NCI-H460 (cell line): ENCODE measurements at places on chromosomes 3 and 15. TPM values are rescaled to one million over a fixed set of nuclear protein-coding genes. Genes with fewer than 3 reads are reported as not detected.

GRCh38 chr3:72371431-72371830 lies 476.8 kb downstream of the SHQ1 start:
- DNase-seq: no peak

DNA sequence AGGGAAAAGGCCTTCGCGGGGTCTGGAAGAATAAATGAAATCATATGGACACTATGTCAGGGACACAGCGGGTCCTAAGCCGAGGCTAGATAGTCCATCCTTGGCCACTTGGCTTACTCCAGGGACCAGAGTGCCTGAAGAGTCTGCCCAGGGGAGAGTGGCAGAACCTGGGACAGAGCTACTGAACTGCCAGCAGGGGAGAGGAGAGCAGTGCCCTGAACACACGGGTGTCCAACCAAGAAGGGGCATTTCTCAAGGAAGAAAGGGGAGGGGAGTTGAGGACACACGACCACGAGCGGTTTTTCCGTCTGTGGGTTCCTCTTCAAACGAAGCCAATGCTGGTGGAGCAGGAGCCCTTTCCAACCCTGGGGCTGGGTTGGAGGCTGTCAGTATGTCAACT lies 1.0 kb downstream of the ACAN start:
- no peak for DNase-seq

GRCh38 chr3:77381431-77381830 lies 341.5 kb downstream of the ROBO2 start:
- no peak for DNase-seq

GRCh38 chr3:63912768-63913588 lies 795 bp upstream of the SCAANT1 start:
- peak; percentile 24 for DNase-seq

- DNase-seq: no peak
Observed at GRCh38 chr3:14464521-14464920, 62.1 kb downstream of the SLC6A6 start.

- DNase-seq: no peak
Observed at GRCh38 chr3:180179562-180179961, 142.8 kb upstream of the PEX5L start.

DNA sequence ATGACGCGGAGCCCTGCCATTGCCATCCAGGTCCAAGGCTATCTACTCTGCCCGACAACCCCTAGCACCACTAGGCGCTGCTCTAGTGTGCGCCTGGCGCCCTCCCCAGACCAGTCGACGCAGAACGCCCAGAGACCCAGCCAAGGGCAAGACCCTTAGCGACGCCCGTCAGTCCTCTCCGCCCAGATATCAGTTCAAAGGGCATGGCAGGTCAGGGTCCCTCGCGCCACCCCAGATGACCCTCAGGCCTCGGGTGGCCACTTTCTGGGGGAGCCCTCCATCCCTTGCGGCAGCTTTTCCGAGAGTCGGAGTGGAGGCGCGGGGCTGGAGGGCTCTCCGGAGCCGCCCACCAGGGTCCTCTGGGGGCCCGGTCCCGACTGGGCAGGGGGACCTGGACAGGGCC lies 371 bp upstream of the CLSTN2 start:
- no peak for DNase-seq

- DNase-seq: no peak
Observed at GRCh38 chr15:44033894-44034293, 161.2 kb downstream of the FRMD5 start.

DNA sequence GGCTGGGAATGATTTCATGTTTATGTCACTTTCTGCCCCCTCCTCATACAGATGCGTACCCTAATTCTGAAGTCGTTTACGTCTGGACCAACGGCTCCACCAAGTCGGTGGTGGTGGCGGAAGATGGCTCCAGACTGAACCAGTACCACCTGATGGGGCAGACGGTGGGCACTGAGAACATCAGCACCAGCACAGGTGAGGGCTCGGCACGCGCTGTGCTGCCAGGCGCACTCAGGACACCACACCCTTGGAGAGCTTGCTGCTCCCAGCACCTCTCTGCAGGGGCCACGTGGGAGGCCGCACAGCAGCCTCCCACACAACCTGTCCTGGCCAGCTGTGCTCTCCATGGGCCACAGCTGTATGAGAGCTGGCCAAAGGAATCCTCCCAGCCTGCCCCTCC lies 33.8 kb upstream of the GABRG3 start:
- DNase-seq: no peak

DNA sequence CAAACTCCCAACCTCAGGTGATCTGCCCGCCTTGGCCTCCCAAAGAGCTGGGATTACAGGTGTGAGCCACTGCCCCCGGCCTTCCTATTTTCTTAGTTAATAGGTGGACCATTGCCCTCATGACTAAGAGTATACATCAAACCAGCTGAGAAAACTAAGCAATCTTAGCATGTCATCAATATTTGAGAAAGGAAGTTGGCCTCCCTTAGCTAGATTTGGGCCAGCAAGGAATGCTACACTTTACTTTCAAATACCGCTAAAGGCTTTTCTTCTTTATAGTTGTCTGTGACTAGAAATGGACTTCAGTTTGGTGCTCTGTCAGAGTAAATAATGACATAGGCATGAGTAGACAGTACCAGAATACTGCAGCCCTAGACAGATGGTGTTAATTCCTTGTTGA lies 199.3 kb downstream of the GAP43 start:
- DNase-seq: no peak

GRCh38 chr3:45055411-45056143 lies 29.5 kb downstream of the CLEC3B start:
- peak; percentile 58 for DNase-seq

DNA sequence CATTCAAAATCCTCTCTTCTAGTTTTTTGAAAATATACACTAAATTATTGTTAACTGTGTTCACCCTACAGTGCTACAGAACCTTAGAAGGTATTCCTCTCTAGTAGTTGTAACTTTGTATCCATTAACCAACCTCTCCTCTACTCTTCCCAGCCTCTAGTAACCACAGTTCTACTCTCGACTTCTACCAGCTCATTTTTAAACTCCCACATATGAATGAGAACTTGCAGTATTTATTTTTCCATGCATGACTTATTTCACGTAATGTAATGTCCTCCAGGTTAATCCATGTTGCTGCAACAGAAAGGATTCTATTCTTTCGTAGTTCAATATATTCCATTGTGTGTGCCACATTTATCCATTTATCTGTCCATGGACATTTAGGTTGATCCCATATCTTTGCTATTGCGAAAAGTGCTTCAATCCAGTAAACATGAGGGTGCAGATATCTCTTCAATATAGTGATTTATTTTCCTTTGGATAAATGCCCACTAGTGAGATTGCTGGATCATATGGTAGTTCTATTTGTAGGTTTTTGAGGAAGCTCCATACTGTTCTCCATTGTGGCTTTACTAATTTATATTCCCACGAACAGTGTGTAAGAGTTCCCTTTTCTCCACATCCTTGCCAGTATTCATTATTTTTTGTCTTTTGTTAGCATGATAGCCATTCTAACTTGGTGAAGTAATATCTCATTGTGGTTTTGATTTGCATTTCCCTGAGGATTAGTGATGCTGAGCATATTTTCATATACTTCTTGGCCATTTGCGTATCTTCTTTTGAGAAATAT lies 113.7 kb upstream of the SMAD3 start:
- no peak for DNase-seq

DNA sequence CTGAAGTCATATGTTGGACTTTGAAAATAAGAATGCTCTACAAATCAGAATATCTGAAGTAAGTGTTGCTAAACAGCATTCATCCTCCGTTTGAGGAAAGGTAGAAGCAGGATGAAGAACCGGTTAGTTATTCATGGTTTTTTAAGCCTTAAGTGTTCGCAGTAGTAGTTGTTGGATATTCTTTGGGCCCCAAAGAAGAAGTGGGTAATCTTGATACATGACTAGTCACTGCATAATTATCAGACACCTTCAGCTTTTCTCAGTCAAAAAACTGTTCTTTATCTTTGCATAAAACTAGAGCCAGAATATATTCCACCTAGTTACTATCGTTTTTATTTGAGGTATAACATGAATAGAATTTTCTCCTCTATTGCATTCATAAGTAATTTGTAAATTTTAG lies 13.8 kb downstream of the RAB5A start:
- DNase-seq: no peak

GRCh38 chr15:40917585-40917984 lies 11.6 kb upstream of the DLL4 start:
- DNase-seq: no peak

DNA sequence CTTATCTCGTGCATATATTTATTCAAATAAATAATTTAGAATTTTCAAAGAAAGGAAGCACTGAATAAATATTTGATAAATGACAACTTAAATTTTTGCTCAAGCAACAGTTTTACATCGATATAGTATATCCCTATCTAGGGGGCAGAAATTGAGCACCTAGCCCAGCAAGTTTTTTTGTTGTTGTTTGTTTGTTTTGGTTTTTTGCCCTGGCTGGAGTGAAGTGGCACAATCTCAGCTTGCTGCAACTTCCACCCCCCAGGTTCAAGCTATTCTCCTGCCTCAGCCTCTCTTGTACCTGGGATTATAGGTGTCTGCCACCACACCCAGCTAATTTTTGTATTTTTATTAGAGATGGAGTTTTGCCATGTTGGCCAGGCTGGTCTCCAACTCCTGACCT lies 42.4 kb downstream of the OIP5 start:
- DNase-seq: no peak

- DNase-seq: peak; percentile 70
Observed at GRCh38 chr3:5426094-5426883, 238.8 kb downstream of the EDEM1 start.

DNA sequence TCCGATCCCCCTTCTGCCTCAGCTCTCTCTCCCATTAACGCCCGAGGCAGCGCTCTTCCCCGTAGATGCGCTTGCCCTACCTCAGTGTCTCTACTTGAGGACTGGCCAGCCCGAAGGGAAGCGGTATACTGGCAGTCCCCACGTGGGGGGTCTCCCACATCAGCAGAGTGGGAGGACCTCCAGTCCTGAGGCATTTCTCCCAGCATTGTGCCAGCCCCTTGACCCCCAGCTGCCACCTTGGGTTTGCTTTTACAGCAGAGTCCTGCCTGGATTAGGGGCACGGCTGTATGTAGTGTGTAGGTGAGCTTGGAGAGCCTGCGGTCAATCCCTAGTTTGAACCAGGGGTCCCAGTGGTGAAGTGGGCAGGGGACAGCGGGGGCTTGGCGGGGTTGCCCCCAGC lies 767 bp downstream of the SEMA3F start:
- no peak for DNase-seq

DNA sequence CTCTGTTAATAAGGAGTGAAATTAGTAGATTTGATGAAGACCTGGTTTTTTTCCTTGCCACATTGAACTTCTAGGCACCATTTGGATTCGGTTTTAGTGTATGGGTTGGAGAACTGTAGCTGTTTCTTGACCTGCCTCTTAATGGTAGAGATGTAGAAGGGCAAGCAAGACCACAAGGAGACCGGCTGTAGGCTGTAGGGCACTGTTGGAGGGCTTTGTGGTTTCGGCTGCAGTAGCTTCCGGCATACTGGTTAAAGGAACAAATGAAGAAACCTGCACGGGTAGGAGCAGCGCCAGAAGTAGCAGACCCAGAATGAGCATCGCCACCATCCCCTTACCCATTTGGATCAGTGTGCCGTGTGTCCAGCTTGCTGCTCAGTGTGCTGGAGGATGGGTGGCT lies 7.9 kb downstream of the PCLAF start:
- DNase-seq: no peak

DNA sequence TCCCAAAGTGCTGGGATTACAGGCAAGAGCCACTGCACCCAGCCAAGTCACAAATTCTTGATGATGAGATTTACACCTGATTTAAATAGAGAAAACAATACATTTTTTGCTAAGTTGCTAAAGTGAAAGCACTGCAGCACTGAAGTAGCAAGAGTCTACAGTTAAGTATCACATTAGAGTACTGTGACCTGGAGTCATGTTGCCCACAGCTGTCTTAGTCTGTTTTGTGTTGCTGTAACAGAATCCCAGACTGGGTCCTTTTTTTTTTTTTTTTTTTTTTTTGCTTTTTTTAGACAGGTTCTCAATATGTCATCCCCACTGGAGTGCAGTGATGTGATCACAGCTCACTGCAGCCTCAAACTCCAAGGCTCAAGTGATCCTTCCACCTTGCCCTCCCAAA lies 23.2 kb upstream of the GNB4 start:
- DNase-seq: no peak

GRCh38 chr15:69237718-69238117 lies 61.0 kb upstream of the PAQR5 start:
- no peak for DNase-seq

DNA sequence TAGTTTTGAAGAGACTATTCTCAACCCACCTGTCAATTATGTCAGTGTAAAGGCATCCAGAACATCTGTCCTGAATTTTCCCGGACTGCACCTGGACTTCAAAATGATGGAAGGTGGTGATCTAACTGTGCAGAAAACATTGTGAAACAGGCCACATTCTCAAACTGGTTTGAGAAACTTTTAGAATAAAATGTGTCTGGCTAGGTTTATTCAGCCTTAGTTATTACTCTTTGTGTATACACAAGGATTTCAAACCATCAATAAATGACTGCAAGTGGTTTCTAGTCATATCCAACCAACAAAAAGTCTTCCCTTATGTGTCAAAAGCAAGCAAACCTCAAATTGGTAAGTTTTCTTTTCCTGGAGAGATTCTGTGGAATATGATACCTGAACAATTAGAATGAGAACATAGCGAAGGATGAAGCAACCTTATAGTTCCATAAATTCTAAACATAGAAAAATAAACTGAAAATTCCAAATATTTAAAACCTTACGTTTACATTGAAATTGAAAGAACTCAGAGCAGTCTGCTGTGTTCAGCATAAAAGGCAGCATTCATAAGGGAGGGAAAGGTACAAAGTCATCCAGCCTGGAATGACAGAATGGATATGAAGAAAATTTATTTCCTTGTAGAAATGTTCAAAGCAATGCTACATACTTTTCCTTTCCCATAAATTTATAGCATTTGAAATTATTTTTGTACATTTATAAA lies 306.6 kb upstream of the TGFBR2 start:
- DNase-seq: no peak

DNA sequence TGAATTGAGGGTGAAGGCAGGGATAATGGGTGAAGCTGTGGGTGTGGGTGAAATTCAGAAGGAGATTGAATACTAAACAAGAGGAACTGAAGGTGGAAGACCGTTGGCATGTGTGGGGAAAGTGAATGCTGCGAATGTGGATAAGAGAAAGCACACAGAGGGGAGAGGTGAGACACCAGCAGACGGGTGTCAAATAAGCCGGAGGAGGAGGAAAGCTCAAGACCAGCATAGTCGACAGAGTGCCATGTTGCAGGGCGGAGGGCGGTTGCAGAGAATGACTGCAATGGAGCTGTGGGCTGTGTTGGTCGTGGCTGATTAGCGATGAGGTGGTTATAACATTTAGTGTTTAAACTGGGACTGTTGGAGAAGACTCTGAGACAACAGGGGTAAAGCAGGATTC lies 16.4 kb upstream of the HCN4 start:
- DNase-seq: no peak

Gene CELSR3
- 0.79 and 1.4 TPM in 2 replicates for total RNA-seq

Gene DNAH12
- total RNA-seq: not detected in 2 replicates

Gene ATG3
- total RNA-seq: 42.6 and 47.7 TPM in 2 replicates

Gene ITGA11
- total RNA-seq: 0.09 and 0.12 TPM in 2 replicates

Gene CYP1A2
- not detected in 2 replicates for total RNA-seq

Gene BFSP2
- total RNA-seq: not detected in 2 replicates

Gene SMAD6
- 4.0 and 4.8 TPM in 2 replicates for total RNA-seq

Gene SEMA3B
- 4.9 and 6.1 TPM in 2 replicates for total RNA-seq

Gene CYP8B1
- total RNA-seq: not detected in 2 replicates
